ENCODE measurements at places on chromosomes 4 and X.
A peak's percentile ranks its signal among the peaks of the same experiment; 100 is the strongest.

DNA sequence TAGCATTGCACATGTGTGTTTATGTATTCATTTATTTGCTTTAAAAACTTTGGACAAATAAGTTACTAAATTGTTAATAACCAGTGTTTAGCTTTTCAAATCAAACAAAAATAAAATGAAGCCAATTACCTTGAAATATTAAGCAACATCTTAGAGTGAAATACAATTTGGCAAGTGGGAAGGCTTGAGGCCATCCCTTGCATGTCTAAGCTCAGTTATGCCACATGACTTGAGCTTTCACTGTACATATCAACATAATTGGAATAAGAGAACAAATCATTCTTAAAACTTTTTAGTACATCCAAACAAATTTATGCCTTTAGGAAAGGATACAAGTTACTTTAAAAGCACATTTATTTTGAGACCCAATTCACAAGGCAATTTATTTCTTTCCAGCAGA is 640.6 kb downstream of the SPRY1 start:
- no peak for DNase-seq

- DNase-seq: no peak
Measured at GRCh38 chr4:84738622-84739021, 155.7 kb downstream of the CDS1 start.

DNA sequence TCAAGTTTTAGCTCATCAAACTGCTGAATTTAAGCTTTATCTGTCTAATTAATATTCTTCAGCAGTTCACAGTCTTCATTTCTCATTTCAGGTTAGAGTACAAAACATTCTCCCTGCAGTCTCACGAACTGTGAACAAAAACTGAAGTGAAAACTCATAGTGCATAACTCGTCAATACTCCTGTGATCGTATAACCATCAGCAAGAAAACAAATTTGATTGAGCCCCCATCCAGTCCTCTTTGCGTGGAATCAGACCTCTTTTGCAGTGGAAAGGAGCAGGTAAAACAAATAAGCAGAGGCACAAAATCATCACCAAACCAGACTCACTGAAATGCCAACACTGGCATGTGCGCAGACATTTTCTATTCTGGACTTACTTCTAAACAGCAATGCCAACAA is 12.7 kb downstream of the ADAM29 start:
- DNase-seq: no peak

- DNase-seq: no peak
Measured at GRCh38 chrX:40267334-40268187, 169.8 kb upstream of the BCOR start.

- no peak for DNase-seq
Measured at GRCh38 chr4:76485450-76485849, 50.4 kb downstream of the SHROOM3 start.

GRCh38 chr4:168849030-168849675 is 160.9 kb downstream of the CBR4 start:
- no peak for DNase-seq

DNA sequence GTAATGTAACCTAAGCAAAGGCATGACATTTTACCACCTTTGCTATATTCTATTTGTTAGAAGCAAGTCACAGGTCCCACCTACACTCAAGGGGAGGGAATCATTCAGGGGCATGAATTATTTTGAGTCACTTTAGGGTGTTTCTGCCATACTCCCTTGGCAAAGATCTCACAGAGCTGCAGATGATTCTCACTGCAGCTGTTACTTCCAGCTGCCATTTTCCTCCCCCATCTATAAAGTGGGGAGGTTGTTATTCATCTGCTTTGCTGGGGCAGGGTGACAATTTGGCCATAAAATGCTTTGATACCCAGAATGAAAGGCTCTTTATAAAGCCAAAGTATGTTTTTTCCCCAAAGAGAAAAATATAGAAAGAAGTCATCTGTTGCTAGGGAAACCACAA is 136.5 kb upstream of the SMIM31 start:
- DNase-seq: no peak

DNA sequence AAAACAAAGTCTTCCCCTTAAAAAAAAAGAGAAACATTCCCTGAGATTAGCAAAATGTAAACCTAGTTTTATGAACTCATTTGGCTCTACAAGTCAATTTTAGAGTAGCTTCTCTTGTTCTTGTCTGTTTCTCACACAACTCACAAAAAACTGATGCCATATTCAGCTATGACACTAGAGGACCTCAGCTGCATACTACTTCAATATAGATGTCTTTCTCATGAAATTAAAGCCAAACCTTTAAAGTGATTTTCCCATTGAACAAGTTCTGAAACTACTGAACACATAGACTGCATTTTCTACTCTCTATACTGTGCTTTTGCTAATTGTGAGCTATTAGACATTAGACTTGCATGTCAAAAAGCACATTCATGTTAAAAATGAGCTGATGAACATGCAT is 49.8 kb downstream of the TBCK start:
- DNase-seq: no peak

- DNase-seq: no peak
Measured at GRCh38 chrX:148290041-148290440, 210.4 kb upstream of the AFF2 start.

- no peak for DNase-seq
Measured at GRCh38 chrX:29488919-29489318, 726.4 kb upstream of the MAGEB2 start.

GRCh38 chr4:145843148-145843547 is 95.5 kb downstream of the ZNF827 start:
- DNase-seq: peak; percentile 62

DNA sequence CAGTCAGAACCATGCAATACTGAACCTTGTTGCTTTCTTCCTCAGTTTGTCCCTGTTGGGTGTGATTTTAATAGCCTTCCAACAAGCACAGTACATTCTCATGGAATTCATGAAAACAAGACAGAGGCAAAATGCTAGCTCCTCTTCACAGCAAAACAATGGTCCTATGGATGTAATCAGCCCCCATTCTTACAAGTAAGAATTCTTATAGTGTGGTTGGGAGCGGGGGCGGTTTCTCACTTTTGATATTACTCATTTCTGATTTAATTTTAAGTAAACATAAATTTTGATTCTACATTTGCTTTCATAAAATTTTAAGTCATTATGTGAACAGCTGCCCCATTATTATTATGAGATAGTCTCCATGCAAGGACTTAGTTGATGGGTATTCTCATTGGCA is 80.8 kb upstream of the TLR2 start:
- DNase-seq: no peak

GRCh38 chrX:57070185-57070984 is 51.0 kb downstream of the SPIN2B start:
- DNase-seq: no peak

DNA sequence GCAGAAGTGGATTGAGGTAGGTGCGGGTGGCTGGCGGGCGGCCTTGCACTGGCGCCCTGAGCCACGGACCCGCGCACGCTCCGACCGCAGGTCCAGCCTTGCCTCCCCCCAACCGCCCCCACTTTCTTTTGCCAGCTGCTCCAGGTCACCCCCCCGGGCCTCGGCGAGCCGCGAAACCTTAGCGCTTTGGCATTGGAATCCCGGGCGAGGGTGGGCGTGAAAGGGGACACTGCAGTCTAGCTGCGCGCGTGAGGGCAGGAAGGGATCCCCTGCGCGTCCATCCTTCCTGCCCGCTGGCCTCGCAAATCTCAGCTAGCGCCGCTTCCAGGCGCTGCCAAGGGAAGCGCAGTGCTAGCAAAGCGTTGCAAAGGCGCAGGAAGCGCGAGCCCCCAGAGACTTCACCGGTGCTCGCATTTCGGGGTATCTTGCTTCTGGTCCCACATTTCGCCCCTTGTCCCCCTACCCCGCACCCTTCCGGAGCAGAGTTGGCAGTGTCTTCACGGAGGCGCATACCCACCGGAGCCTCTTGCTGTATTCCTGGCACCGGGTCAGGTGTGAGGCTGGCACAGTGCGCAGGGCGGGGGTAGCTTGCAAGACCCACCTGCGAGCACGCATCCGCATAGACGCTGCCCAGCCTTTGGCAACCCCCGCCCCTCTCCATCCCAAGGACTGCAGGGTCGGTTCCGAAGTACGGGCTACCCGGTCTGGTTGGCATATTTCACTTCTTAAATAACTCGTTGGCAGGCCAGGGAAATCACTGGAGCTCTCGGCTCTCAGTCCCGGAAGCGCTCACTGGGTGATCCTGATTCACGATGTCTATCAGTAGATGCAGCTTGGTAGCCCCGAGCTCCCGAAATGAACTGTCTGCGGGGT is 104.4 kb downstream of the UCHL1 start:
- no peak for DNase-seq

- DNase-seq: no peak
Measured at GRCh38 chr4:118941799-118942198, 53.1 kb downstream of the SYNPO2 start.

- DNase-seq: no peak
Measured at GRCh38 chr4:98399915-98400314, 138.7 kb downstream of the RAP1GDS1 start.

DNA sequence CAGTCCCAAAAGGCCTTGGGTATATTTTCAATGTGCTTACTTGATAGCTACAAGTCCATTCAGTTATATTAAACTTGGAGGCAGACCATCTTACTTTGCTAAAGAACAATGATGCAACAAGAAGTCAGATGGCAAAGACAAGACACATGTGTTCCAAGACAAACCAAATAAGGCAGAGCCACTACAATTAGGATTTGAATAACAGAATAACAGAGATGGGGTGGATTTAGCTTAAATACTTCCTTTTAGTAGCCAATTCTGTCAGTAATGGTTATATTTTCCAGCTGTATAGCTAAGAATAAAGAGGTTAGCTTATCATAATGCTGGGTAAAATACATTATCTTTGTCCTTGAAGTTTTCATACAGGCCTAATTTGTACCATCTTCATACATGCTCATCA is 37.7 kb upstream of the FRAS1 start:
- no peak for DNase-seq

- no peak for DNase-seq
Measured at GRCh38 chr4:48227662-48228061, 42.0 kb downstream of the TEC start.

DNA sequence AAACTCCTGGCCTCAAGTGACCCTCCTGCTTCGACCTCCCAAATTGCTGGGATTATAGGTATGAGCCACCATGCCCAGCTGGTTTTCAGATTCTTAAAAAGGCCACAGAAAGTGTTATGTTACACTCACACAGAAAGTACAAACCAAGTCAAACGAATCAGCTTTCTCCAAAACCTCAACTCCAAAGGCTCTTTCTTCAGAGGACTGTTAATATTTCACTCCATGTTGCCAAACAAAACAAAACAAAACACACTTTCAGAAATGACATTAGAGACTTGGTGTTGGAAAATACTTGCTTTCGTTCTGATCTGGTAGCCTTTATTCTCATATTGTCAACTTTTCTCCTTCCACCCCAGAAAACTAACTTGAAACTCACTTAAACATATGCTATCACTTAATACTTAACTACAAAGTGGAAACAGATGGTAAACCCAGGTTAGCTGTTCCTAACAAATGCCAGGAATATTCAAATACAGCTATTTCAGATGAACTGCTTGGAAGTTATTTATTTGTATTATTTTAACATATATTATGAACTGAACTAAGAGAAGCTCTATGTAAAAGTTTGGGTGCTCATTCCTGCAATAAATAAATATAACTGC is 34.7 kb downstream of the RLIM start:
- no peak for DNase-seq

GRCh38 chrX:6852869-6853268 is 294.6 kb upstream of the STS start:
- no peak for DNase-seq

- DNase-seq: no peak
Measured at GRCh38 chr4:118213101-118213500, 139.7 kb downstream of the PRSS12 start.

DNA sequence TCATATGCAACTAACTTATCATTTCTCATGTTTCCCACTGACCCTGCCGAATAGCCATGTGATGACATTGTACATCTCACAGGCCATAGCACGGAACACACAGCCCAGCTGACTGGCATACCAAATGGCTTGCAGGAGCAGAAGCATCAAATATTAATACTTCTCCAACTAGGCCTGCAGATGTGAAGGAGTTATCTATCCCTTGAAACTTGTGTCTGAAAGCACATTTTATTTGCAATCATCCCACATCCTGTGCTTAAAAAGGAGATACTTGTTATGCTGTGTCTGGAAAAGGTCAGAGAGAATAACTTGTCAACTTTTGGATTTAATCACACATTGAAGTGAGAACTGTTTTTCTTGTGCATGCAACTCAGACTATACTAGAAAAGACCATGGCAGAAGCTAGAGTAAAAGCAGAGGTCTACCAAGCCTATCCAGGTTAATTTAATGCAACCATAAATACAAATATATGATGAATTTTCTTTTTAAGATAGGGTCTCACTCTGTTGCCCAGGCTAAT is 100.4 kb downstream of the IRF2 start:
- no peak for DNase-seq

- DNase-seq: no peak
Measured at GRCh38 chr4:78691971-78692821, 84.0 kb upstream of the BMP2K start.

DNA sequence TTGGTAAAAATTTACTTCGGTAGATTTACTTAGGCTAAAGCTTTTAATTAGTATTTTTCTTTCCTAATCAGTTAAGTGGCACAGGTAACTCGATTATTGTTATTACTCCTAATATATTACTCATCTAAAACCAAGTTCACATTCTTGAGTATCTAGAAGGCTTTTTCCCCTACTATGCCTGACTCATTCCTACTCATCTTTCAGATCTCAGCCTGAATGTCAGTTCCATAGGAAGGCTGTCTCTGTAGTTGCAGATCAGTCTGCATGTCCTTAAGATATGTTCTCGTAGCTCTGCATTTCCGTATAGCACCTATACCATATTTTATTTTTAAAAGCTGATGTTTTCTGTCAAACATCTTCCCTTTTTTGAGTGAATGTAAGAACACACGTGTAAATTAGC is 5.9 kb upstream of the FAM184B start:
- peak; percentile 44 for DNase-seq
